Stimulated activated effector memory CD8-positive, alpha-beta T cell treated with anti-CD3 and anti-CD28 coated beads, Interleukin-12 subunit alpha, Interleukin-12 subunit beta, amount 100 ng/mL, for 72 hours (primary cell): ENCODE measurements at places on chromosomes 13 and 19.

DNA sequence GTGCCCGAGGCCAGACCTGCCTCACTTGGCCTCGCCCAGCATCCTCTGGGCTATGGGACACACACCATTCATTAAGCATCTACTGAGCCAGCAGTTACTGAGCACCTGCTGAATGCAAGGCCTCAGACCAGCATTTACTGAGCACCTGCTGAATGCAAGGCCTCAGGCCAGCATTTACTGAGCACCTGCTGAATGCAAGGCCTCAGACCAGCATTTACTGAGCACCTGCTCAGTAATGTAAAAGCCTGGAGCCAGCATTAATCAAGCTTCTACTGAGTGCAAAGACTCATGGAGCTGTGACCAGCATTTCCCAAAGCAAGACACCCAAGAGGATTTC lies 3.7 kb downstream of the ATP8B3 start:
- no peak for DNase-seq

GRCh38 chr13:90493667-90494066 lies 853.8 kb upstream of the MIR17HG start:
- no peak for DNase-seq

GRCh38 chr19:31254611-31255010 lies 94.6 kb downstream of the TSHZ3 start:
- DNase-seq, result peak; percentile 38

- no peak for DNase-seq
Measured at GRCh38 chr19:28640506-28640905, 572.4 kb downstream of the UQCRFS1 start.

DNA sequence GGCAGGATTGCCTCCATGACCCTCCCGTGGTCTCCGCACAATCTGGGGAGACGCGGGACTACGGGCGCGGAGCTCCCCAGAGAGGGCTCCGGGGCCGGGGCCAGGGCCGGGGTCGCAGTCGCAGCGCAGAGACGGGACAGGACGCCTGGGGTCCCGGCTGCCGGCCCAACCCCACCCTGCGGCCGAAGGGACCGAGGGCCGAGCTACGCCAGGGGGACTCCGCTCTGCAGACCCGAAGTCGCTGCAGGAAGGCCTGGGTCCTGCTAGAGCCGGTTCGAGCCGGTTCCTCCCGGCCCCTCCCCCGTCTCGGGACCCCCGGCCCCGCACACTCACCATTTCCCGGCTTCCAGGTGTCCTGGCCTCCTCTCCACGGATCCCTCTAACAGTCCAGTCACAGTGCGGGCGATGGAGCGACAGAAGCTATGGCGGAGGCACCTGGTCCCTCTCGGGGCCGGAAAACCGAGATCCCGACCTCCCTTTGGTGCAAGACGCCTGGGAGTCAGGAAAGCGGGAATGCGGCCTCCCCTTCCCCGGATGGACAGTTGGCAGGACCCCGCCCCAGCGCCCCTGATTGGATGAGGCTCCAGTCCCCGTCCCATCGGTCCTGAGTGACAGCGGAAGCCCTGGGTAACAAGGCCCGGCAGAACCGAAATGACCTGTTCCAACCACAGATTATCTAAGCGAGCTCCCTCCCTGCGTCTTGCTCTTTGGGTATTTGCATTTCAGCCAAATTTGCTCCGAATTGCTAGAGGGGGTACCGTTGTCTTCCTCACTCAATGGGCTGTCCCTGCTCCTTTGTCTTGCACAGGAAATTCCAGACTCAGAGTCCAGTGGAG lies at the start of gene ZNF625:
TSS of gene ZNF625 (minus strand) at position 512 of the 836 bp plus-strand sequence. CDS start at position 336, 176 bp downstream.
- no peak for DNase-seq

DNA sequence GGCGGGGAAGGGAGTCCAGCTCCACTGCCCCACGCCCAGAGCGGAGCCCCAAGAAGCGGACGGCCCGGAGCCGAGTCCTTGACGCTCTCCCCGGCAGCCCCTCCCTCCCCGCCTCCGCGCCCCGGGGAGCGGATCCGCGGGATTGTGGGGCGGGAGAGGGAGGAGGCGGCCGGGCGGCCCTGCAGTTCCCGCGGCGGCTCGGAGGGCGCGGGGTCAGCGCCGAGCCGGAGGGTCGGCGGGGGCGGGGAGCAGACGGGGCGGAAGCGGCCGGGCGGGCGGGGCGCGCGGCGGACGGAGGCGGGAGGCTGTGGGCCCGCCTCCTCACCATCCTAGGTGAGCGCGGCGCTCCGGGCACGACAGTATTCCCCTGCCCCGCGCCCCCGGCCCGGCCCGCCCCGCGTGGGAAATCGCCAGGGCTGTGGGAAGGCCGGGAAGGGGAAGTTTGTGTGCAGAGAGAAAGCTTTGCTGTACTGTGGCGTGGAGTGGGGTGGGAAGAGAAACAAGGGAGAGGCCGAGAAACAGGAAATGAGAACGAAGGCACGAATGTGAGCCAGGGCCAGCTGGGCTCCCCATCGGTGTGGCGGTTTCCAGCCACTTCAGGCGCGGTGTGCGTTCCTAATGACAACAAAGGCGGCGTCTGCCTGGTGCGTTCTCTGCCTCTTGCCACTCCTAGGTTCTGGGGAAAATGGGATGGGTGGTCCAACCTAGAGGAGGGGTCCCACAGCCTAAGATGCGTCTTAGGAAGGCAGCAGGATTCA lies 1.3 kb upstream of the KLF12 start:
- peak; percentile 63 for DNase-seq

DNA sequence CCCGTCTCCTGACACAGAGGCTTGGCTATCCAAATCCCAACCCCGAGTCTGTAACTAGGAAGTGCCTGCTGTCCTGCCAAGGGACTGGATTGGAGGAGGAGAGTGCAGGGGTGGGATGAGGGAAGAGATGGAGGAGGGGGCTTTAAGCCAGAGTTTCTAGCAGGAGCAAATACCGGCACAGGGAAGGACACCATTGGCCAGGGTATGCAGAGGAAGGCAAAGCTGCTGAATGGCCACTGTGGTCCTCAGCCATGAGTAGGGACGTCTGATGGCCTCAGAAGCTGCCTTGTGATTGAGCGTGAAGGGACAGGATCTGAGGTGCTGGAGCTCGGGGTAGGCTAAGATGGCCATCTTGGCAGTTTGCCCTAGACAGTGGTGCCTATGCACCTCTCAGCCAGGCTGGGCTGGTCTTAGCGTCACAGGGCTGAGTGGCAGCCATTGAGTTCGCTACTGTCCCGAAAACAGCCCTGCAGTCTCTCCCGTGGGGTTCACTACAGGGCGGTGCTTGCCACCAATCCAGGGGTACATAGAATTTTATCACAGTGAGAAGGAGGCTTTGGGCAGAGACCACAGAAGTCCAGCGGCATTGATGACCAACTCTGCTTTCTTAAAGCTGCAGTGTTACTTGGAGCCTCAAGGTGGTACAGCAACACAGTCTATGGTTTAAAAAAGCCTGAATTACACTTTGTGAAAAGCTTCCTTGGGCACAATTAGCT lies 61.8 kb downstream of the AKAP11 start:
- DNase-seq, result no peak

- DNase-seq, result no peak
Measured at GRCh38 chr13:28659621-28659970, 666 bp downstream of the POMP start.

DNA sequence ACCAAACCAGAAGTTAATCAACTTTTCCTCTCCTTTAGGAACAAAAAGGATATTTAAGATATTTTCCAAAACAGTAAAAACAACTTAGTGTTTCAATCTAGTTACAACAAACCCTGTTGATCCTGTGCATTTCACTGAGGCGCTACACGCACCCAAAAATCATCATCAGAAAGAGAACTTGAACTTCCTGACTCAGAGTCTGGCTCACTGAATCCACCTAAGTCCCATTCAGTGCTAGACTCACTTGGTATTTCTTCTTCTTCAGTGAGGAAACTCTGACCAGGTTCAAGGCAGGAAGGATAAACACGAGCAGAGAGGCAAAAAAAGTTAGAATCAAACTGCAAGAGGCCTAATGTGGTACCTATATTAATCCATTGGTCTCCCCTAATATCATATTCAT lies 2.2 kb downstream of the KBTBD6 start:
- no peak for DNase-seq

GRCh38 chr13:100230769-100231149 lies 141.9 kb downstream of the PCCA start:
- no peak for DNase-seq

DNA sequence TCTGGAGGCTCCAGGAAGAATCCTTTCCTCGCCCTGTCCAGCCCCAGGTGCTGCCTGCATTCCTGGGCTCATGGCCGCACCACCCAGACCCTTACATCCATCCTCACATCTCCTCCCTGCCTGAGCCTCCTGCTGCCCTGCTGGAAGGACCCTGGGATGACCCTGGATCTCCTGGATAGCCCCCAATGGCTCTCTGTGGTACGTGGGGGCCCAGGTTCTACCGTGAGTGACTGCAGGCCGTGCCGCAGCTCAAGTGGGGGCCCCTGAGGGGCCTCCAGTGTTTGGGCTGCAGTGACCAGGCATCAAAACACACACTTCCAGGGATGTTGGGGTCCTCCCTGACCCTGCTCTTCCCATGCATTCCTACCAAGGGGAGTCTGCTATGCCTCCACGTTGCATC lies 8.3 kb upstream of the MCF2L start:
- DNase-seq, result no peak

GRCh38 chr19:49739098-49739497 lies 24.0 kb downstream of the TSKS start:
- DNase-seq, result no peak

DNA sequence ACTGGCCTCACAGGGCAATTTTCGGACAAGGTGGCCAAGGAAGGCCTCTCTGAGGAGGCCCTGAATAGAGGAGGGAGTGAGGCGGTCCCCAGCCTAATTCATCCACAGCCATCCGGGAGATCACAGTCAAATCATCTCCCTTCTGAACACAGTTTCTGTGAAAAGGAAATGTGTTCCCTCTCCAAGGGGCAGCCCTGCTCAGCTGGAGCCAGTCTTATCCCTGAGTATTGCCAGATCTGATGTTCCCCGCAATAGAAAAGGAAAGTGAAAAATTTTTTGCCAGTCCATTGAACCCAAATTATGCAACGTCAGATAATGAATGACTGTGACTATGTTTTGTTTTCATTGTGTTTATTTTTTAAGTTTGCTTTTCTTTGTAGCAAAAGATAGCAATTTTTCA lies 125.9 kb downstream of the SIPA1L3 start:
- no peak for DNase-seq

- DNase-seq, result no peak
Measured at GRCh38 chr13:37640499-37640898, 41.9 kb upstream of the POSTN start.

DNA sequence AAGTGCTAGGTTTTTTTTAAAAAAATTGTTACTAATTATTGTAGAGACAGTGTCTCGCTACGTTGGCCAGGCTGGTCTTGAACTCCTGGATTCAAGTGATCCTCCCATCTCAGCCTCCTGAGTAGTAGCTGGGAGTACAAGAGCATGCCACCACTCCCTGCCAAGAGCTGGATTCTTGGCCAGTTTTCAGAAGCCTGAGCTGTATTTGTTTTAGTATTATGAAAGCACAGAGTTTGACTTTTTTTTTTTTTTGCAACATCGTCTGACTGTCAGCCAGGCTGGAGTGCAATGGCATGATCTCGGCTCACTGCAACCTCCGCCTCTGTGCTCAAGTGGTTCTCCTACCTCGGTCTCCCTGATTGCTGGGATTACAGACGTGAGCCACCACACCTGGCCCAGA lies 7.0 kb downstream of the ARMC6 start:
- DNase-seq, result no peak

- no peak for DNase-seq
Measured at GRCh38 chr19:33175886-33176669, 18.1 kb upstream of the LRP3 start.

GRCh38 chr13:112747256-112747655 lies 57.4 kb downstream of the ATP11A start:
- no peak for DNase-seq

GRCh38 chr13:75908141-75908540 lies 272.0 kb downstream of the LMO7 start:
- DNase-seq, result no peak

- DNase-seq, result no peak
Measured at GRCh38 chr19:40444825-40445312, 734 bp upstream of the SERTAD3 start.

DNA sequence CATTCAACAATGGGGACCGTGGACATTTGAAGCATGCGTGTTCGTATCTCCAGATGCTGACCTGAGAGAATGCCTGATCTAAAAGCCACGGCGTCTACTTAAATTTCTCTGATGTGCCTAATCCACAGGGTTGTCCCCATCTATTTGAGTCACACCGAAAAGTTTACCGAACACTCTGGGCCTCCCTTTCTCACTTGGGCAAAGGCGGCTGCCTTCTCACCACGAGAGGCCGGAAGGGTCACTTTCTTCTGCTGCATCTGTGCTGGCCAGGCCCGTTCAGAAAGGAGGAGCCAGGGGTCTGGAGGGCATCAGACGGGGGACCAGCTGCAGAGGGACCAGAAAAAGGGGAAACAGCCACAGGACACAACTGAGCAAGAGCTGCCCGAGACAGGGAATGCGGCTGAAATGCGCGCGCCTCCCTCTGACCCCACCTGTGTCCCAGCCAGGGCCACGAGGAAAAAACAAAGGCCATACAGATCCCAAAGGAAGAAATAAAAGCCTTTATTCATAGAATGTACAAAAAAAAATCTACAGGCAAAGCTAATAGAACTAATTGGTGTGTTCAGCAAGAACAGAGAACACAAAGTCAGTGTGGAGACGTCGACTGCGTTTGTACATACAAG lies 71.3 kb upstream of the C13orf46 start:
- DNase-seq, result no peak

DNA sequence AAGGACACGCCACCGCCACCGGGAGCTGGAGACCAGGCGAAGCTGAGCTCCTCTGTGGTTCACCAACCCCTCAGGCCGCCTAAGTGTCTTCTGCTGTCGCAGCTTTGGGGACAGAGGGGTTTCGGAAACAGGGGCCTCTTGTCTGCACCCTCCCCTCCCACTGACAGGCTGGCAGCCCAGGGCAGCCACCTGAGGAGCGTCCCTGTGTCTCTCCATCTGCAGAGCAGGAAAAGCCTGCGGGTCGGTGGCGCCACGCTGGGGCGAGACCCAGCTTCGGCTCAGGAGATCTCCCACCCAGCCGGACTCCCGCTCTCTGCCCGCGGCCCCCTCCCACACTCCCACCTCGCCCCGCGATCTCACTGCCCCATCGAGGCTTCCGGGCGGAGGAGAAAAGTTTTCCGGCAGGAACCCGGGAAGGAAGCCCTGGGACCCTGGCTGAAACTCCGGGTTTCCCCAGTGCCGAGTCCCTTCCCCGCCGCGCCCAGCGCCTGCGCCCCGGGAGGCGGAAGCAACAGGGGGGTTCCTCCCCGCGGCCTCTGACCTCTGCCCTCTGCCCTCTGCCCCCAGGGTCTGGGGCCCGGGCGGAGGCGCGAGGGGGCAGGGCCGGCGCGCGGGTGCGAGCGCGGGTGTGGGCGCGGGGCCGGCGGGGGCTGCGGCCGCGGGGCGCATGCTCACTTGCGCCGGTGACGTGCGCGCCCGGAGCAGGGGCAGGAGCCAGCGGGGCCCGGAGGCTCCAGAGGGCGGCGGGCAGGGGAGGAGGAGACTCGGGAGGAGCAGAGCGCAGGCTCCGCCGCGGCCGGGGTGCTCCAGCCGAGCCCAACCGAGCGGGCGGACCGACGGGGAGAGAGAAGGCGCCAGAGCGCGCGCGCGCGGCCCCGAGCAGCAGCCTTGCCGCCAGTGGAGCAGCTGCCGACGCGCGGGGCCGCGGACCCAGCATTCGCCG lies at the start of gene ATP11A:
TSS of gene ATP11A (plus strand) at position 736 of the 943 bp plus-strand sequence. CDS start 379 bp downstream, outside the sequence.
- peak; percentile 90 for DNase-seq

- DNase-seq, result no peak
Measured at GRCh38 chr13:84823528-84823927, 941.3 kb upstream of the SLITRK1 start.
